ENCODE measurements at places on chromosomes 12 and 14. TPM values are rescaled to one million over a fixed set of nuclear protein-coding genes. Genes with fewer than 3 reads are reported as not detected.

RERGL gene
- not detected for polyA plus RNA-seq

INHBE gene
- not detected for polyA plus RNA-seq

ACOT6 gene
- polyA plus RNA-seq: not detected

ZBTB1 gene
- polyA plus RNA-seq: 70.9 TPM

GPR84 gene
- not detected for polyA plus RNA-seq

CCDC38 gene
- polyA plus RNA-seq: not detected

MMAB gene
- 61.6 TPM for polyA plus RNA-seq

RILPL2 gene
- 4.7 TPM for polyA plus RNA-seq

SDR9C7 gene
- polyA plus RNA-seq: not detected

FGF6 gene
- not detected for polyA plus RNA-seq

ACRBP gene
- 10.2 TPM for polyA plus RNA-seq

SLCO1B1 gene
- polyA plus RNA-seq: not detected

SRSF5 gene
- 635 TPM for polyA plus RNA-seq

AICDA gene
- polyA plus RNA-seq: not detected

All from immature natural killer cell (primary cell).